NCI-H69 (cell line): ENCODE measurements at places on chromosomes 3 and 15.
A peak's percentile ranks its signal among the peaks of the same experiment; 100 is the strongest.

DNA sequence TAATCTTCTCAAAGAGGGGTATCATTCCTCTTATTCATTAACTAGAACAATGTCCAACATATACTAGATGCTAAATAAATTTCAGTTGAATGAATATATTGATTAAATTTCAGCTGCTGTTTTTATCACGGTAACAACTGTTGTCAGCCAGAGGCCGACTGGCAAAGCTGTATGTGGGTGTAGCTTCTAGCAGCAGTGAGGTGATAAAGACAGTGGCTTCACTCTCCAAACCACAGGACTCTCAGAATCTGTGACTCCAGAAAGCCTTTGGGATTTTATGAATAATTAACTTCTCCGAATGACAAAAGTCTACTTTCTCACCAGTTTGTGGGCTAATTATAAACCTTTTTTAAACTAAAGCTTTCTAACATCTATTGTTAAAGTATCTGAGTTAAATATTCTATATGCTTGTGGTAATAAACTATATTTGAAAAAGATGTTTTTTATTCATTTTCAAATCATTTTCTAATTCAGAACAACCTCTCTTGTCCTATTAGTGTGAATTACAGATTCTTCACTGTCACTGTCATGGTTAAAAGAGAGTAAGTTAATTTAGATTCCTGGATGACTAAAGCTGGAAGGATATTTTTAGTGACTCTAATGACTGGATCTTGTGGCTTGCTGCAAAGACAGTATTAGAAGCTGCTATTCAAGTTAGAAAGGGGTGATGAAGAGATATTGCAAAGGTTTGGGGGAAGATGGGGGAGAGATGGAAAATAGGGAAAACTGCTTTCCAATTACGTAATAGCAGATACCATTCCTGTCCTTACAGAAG is 796.4 kb upstream of the ARPP21 start:
- no peak for DNase-seq

DNA sequence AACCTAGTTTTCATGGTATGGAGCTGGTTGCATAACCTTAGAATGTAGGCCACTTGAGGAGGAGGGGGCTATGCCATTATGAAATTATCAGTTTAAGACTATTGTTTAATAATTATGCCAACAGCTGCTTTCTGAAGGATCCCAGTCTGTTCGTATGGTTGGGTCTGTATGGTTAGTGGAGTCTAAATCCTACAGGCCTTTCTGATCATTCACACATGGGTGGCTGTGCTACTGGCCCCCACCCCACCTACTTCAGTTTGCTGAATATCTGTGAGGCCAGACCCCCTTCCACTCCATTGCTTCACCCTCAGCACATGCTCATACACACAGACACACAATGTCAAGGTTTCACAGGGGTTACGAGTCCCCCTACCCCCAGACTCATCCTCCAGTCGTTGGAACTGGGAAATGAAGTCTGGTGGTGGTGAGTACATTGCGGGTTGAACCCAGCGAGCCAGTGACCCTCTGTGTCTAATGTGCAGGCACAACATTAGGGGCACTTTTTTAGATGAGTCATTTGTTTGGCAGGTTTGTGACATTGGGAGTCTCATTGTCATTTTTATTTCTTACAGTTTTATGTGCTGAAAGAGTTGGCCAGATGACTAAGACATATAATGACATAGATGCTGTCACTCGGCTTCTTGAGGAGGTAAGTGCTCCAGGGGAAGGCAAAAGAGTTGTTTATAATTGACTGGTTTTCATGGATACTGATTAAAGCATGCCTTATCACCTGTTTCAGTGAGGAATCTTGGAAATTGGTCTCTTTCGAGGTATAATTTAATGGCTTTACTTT is 85.3 kb downstream of the TRAK1 start:
- peak; percentile 87 for DNase-seq

- DNase-seq = no peak
These were observed 177.3 kb upstream of the RGMA start for GRCh38 chr15:93266291-93266690.

- no peak for DNase-seq
These were observed 2.4 kb upstream of the POPDC2 start for GRCh38 chr3:119662604-119663373.

GRCh38 chr15:99454107-99454809 is 111.5 kb upstream of the MEF2A start:
- no peak for DNase-seq

- peak; percentile 86 for DNase-seq
These were observed 57.1 kb upstream of the FXR1 start for GRCh38 chr3:180855364-180855763.

- DNase-seq = no peak
These were observed 91.3 kb downstream of the PCSK6 start for GRCh38 chr15:101398247-101398646.

GRCh38 chr3:27653803-27654558 is 68.1 kb downstream of the EOMES start:
- no peak for DNase-seq

DNA sequence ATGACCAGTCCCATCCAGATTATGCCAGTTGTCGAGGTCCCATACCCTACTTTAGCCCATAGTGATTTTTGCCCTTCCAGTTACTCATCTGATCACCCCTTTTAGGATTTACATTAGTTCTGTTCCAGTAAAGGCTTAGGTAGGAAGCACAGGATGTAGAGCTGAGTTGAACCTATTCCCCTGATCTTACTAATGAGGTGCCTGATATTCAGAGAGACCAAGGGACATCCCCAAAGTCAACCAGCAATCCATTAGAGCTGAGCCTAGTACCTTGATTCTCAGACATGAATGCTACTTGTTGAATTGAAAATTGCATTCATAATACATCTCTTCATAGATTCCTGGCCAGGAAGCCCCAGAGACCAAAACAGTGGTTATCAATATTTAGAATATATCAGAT is 24.7 kb downstream of the CTDSPL start:
- DNase-seq = no peak

DNA sequence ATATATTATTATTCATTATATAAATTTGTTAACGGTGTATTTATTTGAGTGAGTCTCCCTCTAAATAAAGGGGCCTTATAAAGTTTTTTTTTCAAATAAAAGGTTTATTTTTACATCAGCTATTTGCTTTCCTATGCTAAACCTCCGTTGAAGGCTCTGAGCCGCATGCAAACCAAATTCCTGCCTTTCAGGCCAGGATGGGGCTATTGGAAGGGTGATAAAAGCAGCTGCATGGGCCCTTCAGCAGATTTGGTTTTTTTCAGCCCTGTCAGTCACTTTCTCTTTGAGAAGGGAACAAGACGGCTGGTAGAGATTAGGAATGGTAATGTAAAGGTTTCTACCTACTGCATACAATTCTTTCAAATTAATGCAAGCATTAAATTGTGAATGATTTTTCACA is 244.2 kb downstream of the WNT5A start:
- DNase-seq = no peak

DNA sequence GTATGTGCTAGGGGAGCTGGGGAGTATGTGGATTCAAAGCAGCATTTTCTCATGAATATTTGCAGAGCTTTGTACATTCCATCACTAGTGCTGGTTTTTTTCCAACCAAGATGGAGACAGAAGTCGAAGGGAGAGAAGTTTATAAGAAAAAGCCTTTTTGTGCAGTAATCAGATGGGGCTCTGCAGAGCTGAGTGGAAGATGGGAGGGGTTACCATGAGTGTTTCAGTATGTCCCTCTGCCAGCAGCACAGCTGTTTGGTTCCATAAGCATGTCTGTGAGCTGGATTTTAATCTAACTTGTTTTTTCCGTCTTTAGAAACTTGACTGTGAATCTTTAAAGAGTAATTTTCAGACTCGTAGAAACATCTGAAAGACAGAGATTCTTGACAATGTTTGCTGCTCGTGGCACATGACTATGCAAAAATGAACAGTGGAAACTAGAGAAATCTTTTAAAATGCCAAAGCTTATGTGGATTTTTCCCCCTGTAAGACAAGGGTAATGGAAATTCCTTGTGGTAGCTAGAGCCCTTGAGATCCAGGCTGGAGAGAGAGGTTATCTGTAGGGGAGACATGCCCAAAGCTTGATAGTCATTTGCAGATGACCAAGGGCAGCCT is 20.3 kb downstream of the STARD9 start:
- no peak for DNase-seq

DNA sequence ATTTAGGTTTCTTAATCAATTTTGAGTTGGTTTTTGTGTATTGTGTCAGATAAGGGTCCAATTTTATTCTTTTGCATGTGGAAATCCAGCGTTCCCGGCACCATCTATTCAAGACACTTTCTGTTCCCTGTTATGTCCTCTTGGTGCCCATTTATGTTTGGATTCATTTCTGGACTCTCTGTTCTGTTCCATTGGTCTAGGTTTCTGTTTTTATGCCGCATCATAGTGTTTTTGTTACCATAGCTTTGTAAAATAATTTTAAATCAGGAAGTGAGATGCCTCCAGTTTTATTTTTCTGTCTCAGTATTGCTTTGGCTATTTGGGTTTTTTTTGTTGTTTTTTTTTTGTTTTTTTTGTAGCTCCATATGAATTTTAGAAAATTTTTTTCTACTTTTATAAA is 97.1 kb downstream of the LRRC28 start:
- no peak for DNase-seq

DNA sequence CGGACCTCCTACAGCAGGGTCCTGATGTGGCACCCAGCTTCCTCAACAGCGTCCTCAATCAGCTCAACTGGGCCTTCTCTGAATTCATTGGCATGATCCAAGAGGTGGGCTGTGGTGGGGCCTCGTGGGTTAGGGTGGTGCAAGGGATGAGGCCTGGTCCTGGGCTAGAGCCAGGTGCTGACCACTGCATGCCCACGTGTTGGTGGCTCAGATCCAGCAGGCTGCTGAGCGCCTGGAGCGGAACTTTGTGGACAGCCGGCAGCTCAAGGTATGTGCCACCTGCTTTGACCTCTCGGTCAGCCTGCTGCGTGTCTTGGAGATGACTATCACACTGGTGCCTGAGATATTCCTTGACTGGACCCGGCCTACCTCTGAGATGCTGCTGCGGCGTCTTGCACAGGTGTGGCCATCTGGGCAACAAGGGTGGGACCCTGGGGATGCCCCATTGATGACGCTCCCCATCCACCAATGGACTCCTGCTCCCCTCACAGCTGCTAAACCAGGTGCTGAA is 3.8 kb downstream of the AMIGO3 start:
- DNase-seq = no peak

DNA sequence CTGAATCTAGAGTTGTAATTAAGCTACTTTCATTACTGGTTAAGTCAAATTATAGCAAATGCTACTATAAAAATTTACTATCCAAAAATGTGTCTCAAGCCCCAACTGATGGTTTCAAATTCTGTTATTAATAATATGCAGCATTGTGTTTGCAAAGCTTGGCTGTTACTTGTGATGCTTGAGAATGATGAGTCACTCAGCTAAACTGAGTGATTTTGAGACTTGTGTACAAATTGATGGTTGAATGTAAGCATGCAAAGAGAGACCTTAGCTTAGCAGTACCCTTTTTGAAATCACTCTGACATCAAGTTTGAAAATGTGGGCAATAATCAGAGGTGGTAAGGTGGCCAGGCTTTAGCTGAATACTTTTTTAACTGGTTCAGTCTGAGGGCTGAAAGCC is 27.6 kb downstream of the OPA1 start:
- no peak for DNase-seq

GRCh38 chr15:57500256-57500655 is 91.4 kb upstream of the MYZAP start:
- no peak for DNase-seq

- no peak for DNase-seq
These were observed 3.7 kb downstream of the MELTF start for GRCh38 chr3:197025736-197026480.

- no peak for DNase-seq
These were observed 173.9 kb downstream of the PYDC2 start for GRCh38 chr3:191634902-191635301.

DNA sequence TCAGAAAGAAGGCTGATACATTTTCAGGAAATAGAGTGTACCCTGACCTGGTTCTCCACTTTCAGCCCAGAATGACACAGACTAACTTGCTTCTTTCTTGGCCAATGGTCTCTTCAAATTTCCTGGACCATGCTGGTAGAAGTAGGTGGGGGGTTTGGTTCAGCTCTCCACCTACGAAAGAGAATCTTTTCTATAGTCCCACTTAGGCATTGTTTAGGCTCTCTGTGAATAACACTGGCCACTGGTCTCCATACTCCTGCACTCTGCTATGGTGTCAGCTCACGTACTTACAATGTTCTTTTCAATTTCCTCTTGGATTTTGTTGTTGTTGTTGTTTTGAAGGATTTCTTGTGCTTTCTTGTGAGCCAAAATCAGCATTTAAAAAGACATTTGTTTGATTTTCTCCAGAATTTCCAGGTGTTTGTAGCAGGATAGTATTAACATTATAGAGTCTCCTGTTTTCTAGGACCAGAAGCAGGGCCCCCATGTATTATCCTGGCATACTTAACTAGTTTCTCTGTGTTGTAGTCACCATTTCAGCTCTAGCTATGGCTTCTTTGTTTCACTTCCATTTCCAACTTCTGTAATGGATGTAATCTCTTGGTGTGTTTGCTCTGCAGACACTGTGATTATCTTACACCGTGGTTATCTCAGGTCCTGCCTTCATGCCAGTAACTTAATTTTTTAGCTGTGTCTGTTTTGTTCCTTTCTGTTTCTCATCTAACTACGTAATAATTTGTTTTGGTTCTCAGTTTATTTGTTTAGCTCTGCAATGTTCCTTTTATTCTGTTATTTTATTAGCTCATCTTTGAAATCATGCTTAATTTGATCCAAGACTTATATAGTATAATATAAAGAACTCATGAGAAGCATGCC is 61.4 kb downstream of the CHRNA7 start:
- DNase-seq = no peak

DNA sequence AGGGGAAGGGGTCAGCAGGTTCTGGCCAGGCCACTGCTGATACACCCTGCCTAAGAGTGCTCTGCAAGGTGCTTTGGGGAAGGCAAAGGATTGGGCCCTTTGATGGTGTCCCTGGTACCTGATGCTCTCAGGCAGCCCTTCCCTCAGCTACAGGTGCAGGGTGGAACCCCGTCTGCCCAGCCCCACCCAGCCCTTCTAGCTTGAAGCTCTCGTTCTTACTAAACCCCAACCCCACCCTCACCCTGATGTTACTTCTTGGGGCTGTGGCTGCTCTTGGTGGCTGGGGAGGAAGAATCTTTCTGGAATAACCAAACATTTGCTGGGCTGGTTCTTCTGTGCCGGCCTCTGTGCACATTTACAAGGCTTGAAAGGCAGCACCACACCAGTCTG is 6.4 kb downstream of the GNAI2 start:
- no peak for DNase-seq
